ENCODE measurements at places on chromosomes 3 and 15.
A peak's percentile ranks its signal among the peaks of the same experiment; 100 is the strongest.

- no peak for DNase-seq
Observed at GRCh38 chr3:134064081-134064480, 34.4 kb upstream of the SLCO2A1 start.

DNA sequence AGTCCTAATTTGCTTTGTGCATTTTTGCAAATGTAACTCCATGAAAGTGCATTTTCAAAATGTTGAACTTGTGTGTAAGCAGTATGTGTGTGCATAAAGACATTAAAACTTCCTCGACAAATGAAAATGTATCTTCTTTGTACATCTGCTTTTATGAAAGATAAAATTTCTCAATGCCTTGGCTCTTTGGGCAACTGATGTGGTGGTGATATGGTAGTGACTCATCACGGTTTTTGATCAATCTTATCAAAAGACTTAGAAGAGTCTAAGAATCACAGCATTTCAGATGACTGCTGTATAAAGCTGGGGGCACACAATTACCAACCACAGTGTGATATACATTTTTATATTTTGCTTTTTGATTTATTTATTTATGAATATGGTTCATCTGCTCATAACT, 5.4 kb upstream of the MASP1 start:
- no peak for DNase-seq

DNA sequence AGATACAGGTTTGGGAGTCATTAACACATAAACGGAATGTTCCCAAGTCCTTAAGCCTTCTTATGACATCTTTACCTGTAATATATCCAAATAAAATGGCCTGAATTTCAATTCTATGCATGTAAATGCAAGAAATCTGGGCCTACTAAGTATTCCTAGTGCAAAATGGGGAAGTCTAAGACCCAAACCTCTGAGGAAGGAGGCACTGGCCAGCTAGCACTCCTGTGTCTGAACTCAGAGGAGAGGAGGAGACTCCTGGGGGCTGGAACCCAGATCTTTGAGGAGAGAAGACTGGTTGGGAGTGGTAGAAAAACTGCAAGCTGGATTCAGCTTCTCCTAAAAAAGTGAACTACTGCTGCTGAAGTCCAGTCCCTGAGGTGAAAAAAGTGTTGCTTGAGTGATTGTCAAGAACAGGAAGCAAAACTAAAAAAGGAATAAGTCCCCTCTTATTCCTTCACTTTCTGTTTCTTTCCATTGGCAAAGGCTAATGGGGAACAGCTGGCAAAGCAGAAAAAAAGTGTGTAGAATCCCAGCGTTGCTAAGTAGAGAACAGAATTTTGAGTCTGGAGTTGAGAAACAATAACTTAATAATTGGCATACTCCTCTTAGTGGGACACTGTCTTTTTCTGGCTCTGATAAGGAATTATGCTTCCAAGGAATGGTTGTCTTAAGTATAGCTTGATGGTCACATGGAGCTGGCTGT, 54.8 kb upstream of the ATP2C1 start:
- no peak for DNase-seq

GRCh38 chr15:100623301-100623700, 20.9 kb downstream of the ASB7 start:
- peak; percentile 29 for DNase-seq

DNA sequence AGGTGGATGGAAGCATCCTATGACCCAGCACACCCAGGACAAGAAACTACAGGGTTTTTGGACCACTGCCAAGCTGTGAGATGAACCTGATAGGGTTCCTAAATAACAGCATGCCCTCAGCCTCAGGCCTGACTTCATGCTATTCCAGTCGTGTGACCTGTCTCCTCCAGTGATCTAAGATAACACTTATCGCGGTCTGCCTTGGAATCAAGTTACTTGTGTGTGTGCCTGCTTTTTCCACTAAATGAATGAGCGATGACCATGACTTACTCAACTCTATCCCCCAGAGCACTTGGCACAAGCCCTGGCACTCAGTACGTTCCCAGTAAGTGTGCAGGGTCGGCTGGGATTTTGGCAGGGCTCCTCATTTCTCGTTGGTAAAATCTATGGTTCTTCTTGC, 172.7 kb upstream of the TP63 start:
- no peak for DNase-seq

DNA sequence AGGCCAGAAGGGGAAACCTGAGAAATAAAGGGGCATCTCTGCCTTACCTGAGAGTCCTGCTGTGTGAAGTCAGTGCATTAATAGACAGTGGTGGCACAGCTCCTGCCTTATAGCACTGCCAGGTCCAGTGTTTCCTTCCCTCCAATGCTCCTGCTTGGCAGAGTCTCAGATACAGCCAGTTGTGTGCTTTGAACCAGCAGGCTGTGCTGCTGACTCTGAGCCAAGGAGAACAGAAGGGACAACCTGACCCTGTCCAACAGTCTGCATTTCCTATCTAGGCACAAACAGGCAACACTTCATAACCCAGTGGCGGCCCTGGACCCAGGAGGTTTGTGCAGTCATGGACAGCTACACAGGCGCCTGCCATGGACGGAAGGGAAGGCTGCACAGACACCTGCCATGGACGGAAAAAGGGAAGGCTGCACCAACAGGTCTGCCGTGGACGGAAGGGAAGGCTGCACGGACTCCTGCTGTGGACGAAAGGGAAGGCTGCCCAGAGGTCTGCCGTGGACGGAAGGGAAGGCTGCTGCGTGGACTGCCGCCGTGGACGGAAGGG, 33.9 kb upstream of the PLXNA1 start:
- no peak for DNase-seq

GRCh38 chr15:42182328-42182886, 25.7 kb downstream of the VPS39 start:
- DNase-seq: no peak

- no peak for DNase-seq
Observed at GRCh38 chr3:28917895-28918475, 362.9 kb upstream of the RBMS3 start.

GRCh38 chr15:74196175-74196574, 6.4 kb downstream of the STRA6 start:
- peak; percentile 80 for DNase-seq

DNA sequence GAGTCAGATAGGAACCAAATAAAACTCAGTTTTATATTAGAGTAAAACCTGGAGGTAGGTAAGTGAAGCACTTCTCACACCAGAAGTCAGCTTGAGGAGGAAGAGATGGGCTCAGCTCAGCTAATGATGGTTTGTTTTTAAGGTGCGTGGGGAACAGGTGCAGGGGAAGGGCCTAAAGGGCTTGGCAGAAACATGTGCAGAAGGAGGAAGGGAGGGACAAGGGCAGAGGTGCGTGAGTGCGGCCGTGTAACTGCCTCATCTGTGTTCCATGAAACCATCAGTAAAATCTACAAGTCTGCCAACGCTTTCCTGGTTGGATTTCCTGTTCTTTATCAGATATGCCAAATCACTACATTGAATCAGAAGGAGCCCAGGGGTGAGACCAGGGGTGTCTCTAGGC, 19.9 kb downstream of the FYCO1 start:
- DNase-seq: no peak

DNA sequence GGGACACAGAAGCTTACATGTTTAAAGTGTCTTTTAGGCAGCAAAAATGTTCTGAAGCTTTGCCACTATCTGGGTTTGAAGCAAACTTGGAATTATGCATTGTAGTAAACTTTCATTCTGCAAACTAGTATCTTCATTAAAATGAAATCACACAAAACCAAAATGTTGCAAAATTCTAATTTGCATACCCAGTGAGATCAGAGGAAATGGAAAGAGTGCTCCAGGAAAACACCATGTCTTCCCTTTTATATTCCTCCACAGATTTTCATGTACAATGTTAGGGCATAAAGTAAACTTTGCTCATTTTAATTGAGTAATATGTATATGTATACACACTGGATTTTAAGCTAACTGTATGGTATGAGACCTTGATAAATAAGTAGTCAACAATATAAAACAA, 23.9 kb downstream of the ANO10 start:
- DNase-seq: no peak

DNA sequence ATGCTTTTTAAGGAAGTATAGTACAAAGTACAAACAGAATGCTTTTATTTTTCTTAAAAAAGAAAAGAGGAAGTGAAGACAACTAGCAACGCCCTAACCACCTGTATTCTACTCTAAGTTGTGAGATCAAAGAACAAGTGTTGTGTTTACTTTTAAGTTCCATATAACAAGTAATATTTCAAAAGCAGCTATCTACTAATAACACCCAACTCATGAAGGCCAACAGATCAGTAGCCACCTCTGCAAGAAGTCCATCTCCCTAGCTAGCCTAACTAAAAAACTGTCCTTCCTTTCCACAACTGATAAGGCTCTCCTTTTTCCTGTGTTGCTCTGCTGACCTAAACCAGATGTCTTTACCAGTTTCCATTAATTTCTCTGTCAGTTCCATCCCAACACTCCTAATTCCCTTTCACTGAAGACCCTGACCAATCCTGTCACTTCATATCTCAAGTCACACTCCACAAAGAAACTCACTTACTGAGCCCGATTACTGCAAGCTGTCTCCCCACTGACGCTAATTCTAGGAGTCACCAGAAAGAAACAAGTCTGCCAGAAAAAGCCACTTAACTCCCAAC, 26.9 kb downstream of the PHC3 start:
- DNase-seq: no peak

DNA sequence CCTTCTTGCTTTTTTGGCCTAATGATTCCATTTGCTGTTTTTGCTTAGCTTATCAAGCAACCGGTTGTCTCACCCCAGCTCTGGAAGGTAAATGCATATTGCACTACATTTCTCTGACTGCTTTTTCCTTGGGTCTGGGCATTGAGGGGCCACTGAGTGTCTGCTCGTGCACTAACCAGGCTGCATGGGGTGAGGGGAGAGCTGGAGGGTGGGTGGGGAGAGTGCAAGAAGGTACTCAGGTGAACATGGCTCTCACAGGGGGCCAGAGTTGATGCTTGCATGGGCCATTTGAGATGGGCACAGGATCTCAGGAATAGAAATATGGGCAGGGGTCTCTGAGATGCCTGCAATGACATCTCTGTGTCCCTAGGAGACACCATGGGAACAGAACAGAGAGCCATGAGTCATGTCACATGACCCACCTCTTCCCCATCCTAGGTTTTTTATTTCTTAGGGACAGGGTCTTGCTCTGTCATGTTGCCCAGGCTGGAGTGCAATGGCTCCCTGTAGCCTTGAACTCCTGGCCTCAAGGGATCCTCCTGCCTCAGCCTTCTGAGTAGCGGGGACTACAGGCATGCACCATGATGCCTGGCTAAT, 6.2 kb downstream of the ALPK3 start:
- DNase-seq: no peak

DNA sequence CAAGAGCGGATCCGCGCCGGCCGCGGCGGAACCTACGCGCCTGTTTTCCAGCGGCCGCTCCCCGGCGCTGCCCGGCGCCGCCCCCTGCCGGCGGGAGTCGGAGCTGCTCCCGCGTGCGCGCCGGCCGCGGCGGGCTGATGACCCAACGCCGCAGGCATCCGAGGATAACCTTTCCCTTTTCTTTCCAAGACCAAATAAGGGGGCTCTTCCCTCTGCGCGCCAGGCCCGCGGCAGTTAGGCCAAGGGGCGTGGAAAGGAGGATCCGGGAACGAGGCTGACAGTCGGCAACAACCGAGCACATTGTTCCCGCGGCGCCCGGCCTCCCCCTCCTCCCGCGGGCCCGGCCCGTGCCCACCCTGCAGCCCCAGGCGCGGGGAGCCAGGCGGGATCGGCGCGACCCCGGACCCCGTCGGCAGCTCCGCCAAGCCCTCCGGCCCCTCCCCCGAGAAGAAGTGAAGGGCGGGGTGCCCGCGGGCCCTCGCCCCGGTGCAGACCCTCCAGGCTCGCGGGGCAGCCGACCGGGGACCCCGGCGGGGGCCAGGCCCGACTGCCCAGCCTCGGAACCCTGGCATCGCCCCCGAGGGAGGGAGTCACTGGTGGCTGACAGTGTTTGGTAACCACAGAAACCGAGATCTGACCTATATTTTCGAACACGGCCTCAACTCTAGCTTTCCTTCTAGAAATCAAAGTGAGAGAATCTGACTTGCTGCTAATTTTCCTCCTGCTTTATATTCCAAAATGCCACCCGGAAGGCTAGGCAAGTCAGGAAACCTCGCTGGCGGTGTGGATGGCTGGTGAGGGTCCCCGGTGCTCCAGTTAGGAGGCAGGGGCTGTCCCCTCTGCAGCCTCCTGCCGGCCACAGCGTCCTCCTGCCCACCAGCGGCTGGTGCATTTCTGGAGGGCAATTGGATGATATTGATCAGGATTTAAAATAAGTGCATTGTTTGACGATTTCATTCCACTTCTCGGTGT, 45.6 kb upstream of the SYNM start:
- peak; percentile 61 for DNase-seq

GRCh38 chr3:45683417-45684326, 5.5 kb upstream of the SACM1L start:
- no peak for DNase-seq

DNA sequence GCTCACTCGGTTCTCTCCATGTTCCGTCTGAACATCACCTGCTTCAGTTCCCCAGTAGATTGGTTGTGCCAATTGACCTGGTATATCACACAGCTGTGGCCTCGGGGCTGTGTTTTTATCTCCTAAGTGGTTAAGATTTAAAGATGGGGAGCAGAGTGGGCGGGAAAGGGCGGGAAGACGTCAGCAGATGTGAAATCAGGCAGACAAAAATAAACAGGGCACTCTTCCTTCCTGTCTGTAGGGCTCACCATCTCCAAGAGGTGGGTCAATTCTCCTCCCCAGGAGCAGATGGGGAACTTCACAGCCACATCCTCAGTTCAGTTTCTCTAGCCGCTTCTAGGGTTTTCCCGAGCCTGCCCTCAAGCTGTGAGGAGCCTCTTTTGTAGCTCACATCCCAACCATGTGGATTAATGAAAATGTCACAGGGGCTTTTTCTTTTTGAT, 26.8 kb upstream of the LIMD1 start:
- no peak for DNase-seq

- DNase-seq: no peak
Observed at GRCh38 chr3:25139267-25139666, 288.8 kb upstream of the RARB start.

GRCh38 chr3:177516158-177517011, 319.1 kb upstream of the TBL1XR1 start:
- peak; percentile 88 for DNase-seq

DNA sequence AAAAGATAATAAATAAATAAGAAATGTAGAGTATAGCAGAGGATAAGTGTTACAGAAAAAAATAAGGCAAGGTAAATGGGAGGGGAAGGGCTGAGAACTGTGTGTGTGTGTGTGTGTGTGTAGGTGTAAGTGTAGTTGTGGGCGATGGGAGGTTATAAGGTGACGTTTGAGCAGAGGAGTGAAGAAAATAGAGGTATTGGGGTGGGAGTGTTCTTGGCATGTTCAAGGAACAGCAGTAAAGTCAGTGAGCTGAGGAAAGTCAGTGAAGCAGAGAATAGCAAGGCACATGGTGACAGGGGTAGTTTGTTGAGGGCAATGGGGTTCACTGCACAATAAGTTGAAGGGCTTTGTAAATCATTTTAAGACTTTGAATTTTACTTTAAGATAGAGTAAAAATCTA, 30.9 kb upstream of the ZNF148 start:
- no peak for DNase-seq

- no peak for DNase-seq
Observed at GRCh38 chr15:63908991-63909390, 75.2 kb upstream of the HERC1 start.

DNA sequence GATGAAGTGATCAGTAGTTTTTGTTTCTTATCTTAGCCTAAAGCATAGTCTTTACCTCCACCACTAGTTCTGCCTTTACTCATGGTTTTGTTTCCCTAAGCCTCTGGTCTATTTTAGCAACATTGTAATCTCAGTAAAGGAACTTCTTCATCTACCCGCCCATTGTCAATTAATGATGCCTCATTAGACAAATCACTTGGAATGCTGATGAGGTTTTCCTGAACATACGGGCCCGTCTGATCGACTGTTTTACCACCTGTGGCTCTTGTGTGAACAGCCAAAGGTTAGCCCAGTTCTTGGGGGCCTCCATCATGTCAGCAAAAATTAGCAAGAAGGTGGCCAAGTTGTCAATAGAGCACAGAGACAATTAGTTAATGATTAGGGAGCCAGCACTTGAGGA, 470.1 kb upstream of the ARRDC4 start:
- no peak for DNase-seq
